Left renal cortex interstitium (tissue), 4 donors: ENCODE measurements at places on chromosomes 1 and 21.

DNA sequence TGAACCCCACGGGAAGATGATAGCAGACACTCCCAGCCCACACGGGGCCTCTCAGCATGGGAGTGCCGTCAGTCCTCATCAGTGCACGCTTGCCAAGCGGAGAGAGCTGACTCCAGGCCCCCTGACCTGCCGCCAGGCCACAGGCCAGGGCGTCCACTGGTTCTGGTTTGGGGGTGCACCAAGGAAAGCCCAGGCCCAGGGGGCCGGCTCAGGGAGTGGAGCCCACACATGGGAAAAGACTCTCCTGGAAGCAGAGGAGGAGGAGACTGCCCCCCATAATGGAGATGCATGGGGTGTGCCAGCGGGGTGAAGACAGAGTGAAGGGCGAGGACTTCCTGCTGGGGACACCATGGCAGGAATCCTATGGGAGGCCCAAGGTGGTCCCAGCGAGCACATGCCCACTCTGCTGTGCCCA lies 6.4 kb downstream of the TRIM11 start:
- no peak for DNase-seq

DNA sequence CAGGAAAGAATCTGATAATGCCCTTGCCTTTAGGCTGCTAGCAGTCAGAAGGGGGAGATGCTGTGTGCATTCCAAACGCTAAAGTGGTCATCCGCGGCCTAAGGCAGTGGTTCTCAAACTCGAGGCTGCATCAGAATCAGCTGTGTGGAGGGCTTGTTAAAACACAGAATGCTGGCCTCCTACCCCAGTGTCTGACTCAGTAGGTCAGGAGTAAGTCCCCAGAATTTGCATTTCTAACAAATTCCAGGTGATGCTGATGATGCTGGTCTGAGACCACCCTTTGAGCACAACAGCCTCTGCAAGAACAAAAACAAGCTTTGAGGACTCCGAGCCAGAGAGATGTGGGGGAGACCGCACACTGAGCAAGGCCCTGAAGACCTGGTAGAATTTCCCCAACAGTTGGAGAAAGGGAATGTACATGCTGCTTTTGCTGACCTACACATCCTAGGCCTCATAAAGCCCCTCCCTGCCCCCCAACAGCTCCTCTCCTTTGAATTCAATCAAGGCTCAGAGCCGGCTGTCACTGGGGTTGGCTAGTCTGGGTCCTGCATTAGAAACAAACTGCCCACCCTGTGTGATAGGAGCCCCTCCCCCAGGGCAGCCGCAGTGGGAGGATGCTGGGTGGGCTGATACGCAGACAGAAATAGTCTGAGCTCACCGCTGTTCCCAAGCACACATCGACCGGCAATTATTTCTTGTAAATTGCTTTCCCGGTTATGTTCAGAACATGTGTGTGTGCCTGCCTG lies 27.1 kb downstream of the SHISAL2A start:
- DNase-seq, result no peak

- DNase-seq, result no peak
Observed at GRCh38 chr21:45867041-45867666, 114.4 kb upstream of the COL6A1 start.

DNA sequence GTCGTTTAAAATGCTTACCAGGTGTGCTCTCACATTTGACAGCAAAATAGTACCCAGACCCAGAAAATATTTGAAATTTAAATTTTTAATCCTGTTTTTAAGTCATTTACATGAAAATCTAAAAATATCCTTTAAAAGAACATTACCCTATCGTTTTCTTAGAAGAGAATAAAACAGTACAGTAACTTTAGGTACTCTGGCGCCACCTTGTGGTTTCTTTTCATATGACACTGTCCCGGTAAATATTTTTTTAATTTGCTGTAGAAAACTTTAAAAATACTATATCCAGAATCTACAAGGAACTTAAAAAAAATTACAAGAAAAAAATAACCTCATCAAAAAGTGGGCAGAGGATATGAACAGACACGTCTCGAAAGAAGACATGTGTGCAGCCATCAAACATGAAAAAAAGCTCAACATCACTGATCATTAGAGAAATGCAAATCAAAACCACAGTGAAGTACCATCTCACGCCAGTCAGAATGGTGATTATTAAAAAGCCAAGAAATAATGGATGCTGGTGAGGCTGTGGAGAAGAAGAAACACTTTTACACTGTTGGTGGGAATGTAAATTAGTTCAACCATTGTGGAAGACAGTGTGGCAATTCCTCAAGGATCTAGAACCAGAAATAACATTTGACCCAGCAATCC lies 129.2 kb downstream of the RGS21 start:
- peak; percentile 20 for DNase-seq

DNA sequence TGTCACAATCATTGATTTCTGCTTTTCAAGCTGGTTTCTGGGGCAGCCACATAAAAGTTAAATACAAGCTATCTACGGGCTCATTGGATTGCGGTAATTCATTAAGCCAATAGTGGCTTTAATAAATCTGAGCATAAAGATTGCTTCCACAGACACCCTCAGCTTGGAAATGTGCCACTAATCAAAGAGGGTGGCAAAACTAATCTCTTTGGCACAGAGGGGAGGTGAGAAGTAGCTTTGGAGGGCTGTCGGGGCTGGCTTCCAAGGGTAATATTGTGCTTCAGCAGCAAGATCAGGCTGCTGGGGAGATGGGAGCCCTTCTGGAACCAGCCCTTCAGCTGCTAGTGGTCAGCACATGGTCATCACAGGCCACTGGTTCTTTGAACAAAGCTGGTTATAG lies 21.2 kb upstream of the KAZN start:
- no peak for DNase-seq

GRCh38 chr1:201288765-201289164 lies 5.5 kb downstream of the PKP1 start:
- DNase-seq, result no peak

DNA sequence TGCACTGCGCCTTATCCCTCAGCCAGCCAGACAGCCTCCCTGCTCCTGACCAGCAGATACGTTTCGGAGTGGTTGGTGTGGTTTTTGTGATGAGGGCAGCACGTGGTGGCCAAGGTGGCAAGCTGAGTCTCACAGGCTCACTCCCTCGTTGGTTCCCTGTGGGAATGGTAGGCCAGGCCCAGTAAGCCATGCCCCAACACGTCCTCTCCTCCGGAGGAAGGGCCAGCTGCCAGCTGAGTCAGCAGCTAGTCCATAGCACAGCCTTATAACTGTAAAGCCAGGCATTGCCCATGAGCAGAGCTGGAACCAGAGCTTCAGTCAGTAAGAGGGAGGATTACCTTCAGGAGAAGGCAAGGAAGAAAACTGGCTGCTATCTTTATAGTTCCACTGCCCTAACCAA lies 29.5 kb downstream of the SZRD1 start:
- no peak for DNase-seq

GRCh38 chr1:238787471-238787870 lies 598.9 kb upstream of the CHRM3 start:
- no peak for DNase-seq

DNA sequence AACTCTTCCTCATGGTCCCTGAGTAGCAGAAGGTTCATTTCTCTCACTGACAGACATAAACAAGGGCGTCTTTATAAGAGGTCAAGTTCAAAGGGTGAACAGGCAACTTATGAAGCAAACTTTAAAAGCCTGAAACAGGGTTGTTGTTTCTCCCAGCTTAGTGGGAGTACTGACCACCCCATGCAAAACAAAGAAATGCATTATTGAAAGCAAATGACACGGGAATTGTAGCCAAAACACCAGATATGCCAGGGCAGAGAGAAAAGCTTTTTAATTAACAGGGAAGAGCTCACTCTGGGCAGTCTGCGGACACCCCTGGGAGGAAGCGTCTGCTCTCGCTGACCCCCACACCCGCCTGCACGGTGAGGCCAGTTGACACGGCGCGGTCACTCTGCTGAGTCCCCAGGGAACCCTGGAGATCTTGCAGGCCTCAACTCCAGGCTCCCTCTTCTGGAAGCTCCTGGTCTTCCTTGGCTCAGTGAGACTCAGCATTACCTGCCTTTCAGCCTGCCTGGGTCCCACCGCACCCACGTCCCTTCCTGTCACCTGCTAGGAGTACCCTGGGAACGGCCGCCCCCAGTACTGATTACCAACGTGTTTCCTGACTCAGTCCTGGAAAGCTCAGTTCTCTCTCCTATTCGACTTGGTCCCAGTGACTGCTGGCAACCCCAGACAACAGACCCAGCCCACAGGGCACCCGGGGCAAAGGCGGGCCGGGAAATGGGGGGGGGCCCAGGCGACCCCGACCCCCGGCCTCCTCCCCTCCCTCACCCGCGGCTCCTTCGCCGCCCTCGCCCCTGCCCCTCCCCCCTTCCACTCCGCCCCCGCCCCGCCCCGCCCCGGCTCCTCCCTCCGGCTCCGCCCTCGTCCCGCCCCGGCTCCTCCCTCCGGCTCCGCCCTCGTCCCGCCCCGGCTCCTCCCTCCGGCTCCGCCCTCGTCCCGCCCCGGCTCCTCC lies 972 bp downstream of the CFAP410 start:
- no peak for DNase-seq

- peak; percentile 50 for DNase-seq
Observed at GRCh38 chr1:162285149-162285561, 91.5 kb downstream of the SPATA46 start.

DNA sequence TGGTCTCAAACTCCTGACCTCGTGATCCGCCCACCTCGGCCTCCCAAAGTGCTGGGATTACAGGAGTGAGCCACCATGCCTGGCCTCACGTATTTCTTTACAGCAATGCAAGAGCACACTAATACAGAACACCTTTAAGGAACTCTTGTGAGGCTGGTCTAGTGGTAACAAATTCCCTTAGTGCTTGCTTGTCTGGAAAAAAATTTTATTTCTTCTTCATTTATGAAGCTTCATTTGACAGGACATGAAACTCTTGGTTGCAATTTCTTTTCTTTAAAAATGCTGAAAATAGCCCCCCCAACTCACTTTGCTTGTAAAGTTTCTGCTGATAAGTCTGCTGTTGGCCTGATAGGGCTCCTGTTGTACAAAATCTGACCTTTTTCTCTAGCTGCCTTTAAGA lies 248.8 kb downstream of the SMYD3 start:
- DNase-seq, result no peak

- DNase-seq, result peak; percentile 53
Observed at GRCh38 chr1:101357444-101357986, 120.7 kb downstream of the S1PR1 start.

- no peak for DNase-seq
Observed at GRCh38 chr21:42425591-42425990, 21.9 kb downstream of the UBASH3A start.
